ENCODE measurements at places on chromosomes 5 and 9. TPM values are rescaled to one million over a fixed set of nuclear protein-coding genes. Genes with fewer than 3 reads are reported as not detected.

DNA sequence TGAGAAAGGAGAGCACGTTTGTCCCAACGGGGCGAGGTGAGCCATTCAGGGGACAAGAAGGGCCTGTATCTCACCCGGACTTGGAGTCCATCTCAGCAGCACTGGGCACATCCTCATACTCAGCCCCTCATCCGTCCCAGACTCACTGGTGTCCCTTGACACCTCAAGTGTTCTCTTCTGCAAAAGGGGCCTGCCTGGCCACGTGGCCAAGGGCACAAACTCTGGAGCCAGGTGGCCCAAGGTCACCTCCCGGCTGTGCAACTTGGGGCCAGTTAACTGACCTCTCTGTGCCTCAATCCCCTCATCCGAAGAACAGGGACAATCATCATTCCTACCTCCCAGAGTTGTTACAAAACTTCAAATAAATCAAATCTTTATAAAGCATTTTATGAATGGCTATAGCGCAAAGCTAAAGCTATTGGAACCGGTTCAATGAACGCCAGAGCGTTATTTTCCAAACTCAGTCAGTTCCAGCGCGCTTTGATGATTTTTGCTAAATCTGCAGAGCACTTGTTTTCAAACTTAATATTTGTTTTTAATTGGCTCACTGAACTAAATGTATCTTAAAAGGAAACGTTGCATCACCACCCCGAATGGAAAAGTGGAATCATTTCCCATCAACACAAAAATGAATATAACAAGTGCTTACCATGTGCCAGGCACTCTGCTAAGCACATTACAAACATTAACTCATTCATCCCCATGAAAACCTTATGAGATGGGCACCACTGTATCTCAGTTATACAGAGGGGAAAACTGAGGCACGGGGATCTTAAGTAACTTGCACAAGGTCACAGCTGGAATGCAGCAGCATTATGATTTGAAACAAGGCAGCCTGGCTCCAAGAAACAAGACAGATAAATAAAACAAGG is 49.3 kb downstream of the DUSP1 start:
- no peak for DNase-seq

DNA sequence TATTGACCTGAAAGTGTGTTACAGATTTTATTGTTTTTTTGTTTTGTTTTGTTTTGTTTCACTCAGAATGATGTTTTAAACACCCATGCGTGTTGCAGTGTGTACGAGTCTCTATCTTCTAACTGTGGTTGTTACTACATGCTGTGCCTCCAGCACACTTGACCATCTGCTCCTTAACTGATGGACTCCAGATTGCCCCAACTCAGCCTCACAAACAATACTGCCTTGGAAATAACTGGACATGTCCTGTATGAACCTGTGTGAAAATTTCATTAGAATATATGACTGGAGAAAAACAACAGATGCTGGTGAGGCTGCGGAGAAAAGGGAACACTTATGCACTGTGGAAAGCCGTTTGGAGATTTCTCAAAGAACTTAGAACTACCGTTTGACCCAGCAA is 68.7 kb upstream of the HAND1 start:
- DNase-seq = no peak

The GARIN3 gene
- not detected for total RNA-seq

The ZNF462 gene
- 25.4 TPM for total RNA-seq

DNA sequence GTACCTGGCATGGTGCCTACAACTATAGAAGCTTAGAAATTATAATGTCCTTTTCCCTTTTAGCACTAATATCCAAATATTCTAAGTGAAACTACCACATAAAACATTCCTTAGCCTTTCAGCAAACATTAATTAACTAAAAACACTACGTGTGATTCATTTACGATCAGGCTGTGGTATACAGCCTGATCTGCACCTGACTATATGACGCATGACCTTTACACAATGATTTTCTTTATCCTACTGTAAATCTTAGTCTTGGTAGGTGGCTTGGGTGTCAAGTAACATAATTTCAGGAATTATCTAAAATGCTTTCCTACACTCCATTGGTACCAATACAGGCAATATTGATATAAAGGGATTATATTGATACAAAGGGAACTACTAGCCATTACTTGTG is 686.7 kb downstream of the DTWD2 start:
- DNase-seq = no peak

The TEK gene
- total RNA-seq = 65.6 TPM

DNA sequence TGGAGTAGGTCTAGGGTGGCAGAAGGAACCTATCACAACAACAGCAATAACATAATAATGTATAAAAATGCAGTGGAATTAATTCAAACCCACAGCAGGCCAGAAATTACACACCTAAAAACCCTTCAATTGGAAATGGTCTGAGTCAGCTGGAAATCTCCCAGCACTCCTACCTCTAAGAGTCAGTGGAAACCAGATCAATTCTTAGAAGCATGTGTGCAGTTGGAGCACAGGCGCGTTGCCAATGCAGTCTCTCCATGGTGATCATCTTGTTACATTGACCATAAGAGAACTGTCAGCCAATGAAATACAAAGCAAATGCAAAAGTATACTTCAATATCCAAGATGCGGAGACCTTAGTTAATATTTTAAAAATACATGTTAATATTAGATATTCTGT is 15.1 kb upstream of the CSNK1G3 start:
- DNase-seq = no peak

The RABEPK gene
- total RNA-seq = 10.0 TPM

GRCh38 chr5:142095651-142096330 is 12.8 kb upstream of the NDFIP1 start:
- no peak for DNase-seq

DNA sequence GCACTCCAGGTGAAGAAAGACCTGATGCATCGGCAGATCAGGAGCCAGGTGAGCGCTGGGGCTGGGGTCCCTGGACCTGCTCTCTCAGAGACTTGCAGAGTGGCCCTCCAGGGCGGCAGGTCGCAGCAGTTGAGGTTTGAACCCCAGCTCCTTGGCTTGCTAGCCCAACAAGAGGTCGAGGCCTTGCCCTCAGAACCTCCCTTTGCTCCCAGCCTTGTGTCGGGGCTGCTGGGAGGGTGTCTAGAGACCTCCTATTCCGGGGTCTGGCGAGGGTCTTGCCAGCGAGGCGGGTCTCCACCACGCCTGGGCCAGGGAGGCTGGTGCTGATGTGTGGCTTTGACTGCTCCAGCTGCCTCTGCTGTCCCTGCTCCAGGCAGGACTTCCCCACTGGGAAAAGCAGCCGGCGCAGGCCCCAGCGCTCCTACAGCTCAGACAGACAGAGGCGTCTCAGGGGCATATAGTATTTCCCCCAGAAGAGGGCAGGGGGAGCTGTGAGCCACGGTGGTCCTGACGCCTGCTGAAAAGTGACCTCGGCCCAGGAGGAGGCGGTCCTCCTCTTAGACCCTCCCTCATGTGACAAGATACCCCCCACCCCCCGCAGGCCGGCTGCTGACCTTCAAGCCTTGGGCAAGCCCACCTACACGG is 38.3 kb downstream of the LRSAM1 start:
- no peak for DNase-seq

The NME5 gene
- 2.4 TPM for total RNA-seq

- DNase-seq = no peak
Measured at GRCh38 chr5:32600054-32600622, 14.8 kb downstream of the SUB1 start.

- DNase-seq = no peak
Measured at GRCh38 chr5:88785746-88786565, 97.0 kb downstream of the MEF2C start.

DNA sequence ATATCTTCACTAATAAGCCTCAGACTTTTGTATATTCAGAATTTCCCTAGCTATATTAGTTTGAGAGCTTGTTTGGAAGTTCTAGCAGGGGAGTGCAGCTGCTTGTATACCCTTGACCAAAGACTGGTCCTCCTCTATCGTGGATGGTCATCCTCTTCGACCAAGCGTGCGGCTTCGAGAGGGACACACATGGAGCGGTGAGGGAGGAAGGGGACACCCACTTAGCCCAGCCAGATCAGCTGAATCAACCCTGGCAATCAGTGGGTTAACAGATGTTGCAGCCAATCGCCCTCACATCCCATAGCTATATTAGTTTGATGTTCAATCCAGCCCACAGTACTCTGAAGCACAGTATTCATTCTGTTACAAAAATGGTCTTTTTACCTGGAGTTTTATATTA is 3.2 kb downstream of the CAVIN4 start:
- DNase-seq = no peak

GRCh38 chr9:84310883-84311282 is 29.7 kb downstream of the SLC28A3 start:
- DNase-seq = no peak

DNA sequence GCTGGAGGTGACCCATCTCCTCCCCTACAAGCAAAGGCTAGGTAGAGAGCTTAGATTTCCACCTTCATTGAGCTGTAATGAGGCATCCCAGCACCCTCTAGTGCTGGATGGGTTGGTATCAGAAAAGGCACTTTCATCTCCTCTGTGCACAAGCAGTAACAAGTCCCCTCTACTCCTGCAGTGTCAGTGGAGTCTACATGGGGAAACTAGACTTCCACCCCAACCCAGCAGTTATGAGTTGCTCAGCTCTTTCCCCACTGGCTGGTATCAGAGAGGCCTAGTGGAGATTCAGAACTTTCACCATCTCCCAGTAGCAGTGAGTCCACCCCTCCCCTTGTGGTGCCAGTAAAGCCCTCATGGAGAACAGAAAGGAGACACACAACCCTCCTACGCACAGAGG is 17.9 kb downstream of the FCN1 start:
- peak; percentile 3 for DNase-seq

The EQTN gene
- not detected for total RNA-seq

DNA sequence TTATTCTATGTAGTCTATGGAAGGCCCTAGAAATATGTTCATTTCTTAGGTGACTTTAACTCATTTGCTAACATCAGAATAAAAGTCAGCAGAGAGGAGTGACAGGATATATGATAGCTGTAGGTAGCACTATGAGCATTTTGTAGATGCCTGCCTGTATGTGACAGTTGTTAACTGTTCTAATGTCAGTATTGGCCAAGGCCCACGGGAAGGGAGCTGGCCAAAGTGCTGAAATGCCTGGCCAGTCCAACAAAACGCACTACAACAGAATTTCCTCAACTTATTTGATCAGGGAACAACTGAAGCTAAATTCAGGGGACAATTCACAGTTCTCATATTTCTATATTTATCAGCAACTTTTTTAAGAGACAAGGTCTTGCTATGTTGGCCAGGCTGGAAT is 20.8 kb downstream of the SV2C start:
- DNase-seq = no peak

DNA sequence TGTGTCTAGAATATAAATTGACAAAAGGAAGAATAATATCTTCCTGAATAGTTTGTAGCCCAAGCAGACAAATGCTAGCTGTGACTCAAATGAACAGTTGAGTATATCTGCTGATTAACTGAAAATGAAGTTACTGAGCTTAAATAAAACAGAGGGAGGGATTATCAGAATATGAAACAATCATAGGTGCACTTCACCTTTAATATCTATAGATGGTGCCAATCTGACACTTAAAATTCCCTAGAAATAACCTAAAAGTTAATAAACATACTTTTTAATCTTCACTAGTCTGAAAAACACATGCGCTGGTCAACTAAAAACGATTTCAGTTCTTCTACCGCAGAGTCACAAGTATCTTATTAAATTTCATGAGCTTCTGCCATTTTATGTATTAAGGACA is 280.8 kb upstream of the RASA1 start:
- no peak for DNase-seq

The IL3 gene
- total RNA-seq = not detected

GRCh38 chr9:79195879-79196278 is 375.9 kb upstream of the TLE4 start:
- no peak for DNase-seq

The WDR70 gene
- total RNA-seq = 24.7 TPM

DNA sequence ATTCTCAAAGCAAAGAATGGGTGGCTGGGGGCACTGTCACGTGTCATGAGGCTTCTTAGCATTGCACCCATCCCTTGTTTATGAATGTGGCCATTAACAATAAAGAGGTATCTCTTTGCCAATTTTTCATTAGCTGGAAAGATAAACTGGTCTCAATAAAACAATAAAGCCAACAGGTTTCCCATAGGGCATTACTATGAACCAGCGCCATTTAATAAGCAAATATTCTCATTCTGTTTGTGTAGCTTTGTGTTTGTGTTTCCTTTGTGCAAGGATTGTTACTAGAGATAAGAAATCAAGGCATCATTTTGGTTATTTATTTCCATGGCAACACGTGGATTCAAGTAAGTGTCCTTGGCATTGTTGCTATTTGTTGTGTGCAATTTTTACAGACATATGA is 37.6 kb upstream of the CAST start:
- DNase-seq = no peak

GRCh38 chr9:129867136-129868022 is 32.1 kb downstream of the USP20 start:
- DNase-seq = no peak

- DNase-seq = peak; percentile 88
Measured at GRCh38 chr5:172958331-172959046, 735 bp upstream of the RPL26L1 start.

GRCh38 chr5:44909004-44909403 is 100.3 kb downstream of the MRPS30 start:
- DNase-seq = no peak

The ANKRD34B gene
- 0.35 TPM for total RNA-seq

The SUSD3 gene
- total RNA-seq = 4.8 TPM

- no peak for DNase-seq
Measured at GRCh38 chr5:163658702-163659567, 153.5 kb downstream of the MAT2B start.

DNA sequence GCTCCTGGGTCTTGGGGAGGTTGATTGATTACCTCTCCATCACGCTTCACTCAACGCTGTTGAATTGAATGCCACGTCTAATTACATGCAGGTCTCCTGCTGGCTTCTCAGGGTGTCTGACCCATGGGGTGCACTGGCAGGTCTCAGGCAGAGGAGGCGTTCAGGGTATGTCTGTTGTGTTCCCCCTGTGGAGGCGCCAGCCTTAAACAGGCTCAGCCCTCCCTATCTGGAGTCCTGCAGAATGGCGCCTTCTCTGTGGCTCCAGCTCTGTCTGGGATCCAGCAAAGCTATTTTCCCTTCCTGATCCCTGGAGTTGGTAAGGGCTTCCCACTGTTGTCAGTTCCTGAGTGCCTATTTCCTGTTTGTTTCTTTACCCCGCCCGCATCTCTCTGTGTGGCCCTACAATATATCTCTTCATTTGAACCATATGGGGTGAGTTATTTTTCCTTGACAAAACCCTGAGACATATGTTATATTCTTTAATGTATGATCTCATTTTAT is 150.0 kb downstream of the NTRK2 start:
- DNase-seq = no peak

- no peak for DNase-seq
Measured at GRCh38 chr9:72278959-72279358, 86.0 kb downstream of the ZFAND5 start.

DNA sequence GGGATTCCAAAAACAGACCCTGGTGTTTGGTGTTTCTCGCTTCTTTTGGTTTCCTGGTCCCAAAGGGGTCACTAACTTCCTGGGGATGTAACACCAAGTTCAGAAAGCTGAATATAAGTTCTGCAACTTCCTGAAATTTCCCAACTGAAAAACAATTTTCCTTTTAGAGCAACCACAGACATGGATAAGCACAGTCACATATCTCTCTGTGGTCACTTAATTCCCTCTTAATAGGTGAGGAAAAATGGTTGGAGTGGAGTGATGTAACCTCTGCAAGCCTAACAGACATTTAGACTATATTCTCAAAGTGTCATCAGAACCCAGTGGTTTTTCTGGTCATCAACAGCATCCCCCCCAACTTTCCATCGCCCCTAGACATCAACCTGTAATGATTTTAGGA is 135.3 kb downstream of the PRELID2 start:
- DNase-seq = no peak
